ENCODE measurements at places on chromosomes 6 and 20.

DNA sequence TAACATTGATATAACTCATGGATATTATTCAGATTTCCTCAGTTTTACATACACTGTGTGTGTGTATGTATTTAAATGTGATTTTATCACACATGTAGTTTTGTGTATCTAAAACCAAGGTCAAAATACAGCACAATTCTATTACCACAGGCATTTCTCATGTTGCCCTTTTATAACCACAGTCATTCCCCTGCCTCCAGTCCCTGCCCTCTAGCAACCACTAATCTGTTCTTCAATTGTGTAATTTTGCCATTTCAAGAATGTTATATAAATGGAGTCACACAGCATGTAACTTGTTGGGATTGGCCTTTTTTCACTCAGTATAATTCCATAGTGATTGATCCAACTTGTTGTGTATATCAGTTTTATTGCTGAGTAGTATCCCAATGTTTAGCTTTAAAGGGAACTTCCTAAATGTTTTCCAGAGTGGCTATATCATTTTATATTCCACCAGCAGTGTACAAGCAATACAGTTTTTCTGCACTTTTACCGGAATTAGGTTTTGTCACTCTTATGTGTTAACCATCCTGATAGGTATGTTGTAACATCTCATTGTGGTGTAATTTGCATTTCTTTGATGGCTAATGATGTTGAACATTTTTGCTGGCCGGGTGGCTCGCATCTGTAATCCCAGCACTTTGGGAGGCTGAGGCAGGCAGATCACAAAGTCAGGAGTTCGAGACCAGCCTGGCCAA lies 338.2 kb downstream of the SOX4 start:
- no peak for DNase-seq

DNA sequence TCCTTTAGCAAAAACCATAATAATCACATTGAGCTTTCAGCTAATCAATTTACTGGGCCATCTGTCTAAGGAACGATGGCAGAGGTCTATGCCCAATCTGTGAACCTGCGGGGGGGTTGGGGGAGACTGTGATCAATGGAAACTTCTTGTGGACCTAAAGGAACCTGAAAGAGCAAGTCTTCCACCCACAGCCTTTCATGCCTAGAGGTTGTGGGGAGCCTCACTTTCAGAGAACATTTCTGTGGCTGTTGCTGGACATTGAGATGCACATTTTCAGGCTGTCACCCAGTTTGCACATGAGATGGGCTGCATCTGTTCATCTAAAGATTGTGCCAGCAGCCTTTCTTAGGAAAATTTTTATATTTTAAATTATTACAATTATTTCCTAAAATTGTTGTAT lies 310.0 kb upstream of the SPTLC3 start:
- DNase-seq: no peak

GRCh38 chr6:81844686-81845085 lies 92.2 kb upstream of the TENT5A start:
- no peak for DNase-seq

DNA sequence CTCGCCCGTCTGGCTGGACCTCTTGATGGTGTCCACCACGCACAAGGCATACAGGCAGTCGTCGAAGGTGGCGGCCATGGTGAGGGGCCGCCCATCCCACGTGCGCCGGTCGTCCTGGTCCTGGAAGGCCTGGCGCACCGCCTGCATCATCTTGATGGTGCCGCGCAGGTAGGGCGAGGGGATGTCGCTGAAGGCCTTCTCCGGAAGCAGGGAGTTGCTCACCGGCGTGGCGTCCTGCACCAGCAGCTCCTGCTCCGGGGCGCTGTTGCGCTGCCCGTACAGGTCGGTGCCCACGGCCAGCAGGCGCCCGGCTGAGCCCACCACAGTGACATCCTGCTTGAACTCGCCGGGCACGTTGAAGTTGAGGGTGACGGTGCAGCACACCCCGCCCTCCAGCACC lies 36.5 kb upstream of the TBC1D7 start:
- DNase-seq: no peak

GRCh38 chr6:30769853-30770524 lies 25.6 kb upstream of the IER3 start:
- DNase-seq: no peak

DNA sequence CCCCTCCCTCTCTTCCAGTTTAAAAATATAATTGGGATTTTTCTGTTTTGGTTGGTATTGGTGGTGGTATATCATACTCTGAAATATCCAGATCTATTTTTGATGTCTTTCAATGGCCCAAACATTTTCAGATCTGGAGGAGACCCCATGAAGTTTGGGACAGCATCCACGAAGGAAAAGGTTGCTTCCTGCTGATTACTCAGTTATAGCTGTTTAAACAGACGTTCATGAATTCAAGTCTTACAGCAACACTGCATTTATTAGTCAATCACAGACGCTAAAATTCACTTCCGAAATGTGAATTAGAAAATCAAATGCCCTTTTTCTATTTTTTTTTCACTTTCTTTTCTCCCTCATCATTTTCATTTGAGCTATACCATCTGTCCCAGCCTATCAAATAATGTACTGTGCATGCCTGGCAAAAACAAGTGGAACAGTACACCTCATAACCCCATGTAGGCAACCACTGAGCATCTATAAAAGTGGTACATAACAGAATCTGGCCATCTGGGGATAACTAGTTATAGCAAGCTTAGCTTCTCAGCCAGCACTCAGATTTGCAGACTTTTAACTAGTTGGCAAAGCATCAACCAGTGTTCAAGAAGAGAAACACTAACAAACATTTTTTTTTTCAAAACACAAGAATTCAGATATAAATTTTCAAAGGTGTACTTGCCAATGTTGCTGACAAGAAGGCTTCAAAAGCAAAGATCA lies 124.5 kb downstream of the HIVEP2 start:
- DNase-seq: no peak

DNA sequence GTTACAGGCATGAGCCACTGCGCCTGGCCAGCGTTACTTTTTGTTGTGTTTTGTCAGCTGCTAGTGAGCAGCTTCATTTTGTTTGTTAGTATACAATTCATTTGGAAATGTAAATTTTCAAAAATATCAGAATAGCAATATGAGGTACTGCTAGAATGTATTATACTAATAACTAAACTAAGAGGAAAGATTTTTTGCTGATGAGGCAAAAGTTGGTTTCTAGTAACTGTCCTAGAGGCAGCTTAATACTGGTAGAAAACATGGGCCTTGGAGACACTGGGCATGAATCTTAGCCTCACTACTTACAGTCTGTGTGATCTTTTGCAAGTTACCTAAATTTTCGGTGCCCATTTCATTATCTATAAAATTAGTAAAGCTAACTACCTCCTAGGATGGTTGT lies 24.1 kb downstream of the TTK start:
- DNase-seq: no peak

DNA sequence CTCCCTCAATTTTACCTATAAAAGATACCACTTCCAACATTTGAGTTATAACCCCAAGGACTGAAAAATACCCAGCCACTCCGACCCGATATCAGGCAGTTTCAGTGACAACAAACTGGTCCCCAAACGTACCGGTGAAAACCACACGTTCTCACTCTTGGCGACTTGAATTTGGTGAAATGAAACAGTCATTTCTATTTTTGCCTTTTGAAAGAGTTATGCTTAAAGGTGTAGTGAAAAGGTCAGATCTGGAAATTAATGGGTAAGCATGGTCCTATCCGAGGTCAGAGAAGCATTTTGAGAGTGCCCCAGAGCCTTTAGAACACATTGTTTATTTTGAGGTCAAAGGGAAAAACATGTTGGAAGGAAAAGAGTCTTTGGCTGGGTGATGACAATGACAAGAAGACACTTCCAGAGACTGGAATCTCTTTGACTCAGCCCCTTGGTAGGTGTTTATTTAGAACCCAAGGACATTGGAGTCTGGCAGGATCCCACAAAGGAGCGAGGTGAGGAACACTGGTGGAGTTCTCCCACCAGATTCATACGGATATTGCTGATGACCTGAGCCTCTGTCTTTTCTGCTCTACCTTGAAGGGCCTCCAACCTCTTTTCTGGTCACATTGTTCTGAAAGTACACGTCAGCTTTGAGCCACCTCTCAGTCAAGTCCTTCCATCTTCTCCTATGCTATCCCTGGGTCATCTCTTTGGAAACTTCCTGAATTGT lies 235.0 kb downstream of the GMPR start:
- DNase-seq: no peak

GRCh38 chr6:107444277-107444676 lies 15.1 kb downstream of the PDSS2 start:
- no peak for DNase-seq

DNA sequence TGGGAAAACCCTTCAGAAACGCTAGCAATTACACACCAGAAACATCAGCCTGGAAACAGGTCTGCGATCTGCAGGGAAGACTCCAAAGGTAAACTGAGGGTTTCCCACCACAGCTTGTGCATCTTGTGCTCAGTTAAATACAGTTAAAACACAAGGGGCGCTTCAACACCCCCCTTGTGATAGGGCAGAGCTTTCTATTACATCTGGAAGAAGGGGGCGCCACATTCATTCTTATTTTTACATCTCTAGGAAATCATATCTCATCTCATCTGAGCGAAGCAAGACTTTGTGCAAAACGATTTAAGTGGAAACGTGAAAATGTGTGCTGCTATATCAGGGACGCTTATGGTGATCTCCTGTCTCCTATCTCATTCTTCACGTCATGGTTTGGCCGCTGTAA lies 58.5 kb downstream of the PRND start:
- no peak for DNase-seq

DNA sequence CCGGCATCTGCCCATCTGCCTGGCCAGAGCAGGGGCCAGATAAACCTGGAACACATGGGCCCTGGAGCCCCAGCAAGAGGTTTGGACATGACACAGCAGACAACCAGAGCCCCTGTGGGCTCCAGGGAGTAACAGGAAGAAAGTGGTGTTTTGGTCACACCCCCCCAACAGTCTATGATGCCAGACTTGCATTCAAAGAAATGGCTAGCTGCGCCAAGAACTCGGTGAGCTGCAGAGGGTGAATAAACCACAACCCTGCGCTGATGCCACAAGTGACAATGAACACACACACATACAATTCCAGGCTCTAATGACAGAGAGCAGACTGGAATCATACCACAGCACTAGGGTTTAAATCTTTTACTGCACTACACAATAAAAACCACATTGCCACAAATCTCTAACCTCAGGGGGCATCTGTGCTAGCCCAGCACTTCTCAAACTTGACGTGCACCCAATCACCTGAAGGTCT lies 34.0 kb downstream of the TRERF1 start:
- no peak for DNase-seq

DNA sequence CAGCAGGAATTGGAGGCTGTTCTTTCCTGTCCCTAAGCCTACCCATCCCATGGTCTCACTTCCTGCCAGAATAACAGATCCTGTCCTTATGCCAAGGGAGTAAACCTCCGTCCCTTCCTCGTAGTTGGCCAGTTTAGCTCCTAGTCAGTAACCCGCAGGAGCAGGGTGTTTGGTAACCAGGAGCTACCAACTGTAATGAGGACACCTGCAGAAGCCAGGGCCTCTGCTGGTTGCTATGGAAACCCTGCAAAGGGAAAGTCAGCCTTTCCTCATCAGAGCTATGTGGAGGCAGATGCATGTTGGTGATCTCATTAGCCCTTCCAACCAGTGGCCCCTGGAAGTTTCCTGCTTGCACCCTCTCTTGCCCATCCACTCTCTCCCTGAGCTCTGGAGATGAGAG lies 368.2 kb upstream of the SULF2 start:
- DNase-seq: no peak

DNA sequence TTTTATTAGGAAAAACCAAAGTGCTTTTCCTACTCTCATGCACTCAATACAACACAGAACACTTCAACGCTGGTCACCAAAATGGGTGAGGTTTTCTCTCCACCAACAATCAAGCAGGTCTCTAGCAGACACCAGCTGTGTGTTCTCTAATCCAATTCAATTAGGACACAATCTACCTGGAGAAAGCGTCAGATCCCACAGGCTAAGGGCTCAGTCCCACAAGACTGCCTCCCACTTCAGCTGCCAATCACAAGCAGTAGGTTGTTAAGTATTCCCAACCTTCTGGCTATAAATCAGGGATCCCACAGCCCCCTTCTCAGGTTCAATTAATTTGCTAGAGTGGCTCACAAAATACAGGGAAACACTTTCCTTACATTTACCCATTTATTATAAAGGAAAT lies 47.7 kb downstream of the STMND1 start:
- DNase-seq: no peak

GRCh38 chr20:7723284-7723683 lies 217.0 kb downstream of the HAO1 start:
- no peak for DNase-seq

DNA sequence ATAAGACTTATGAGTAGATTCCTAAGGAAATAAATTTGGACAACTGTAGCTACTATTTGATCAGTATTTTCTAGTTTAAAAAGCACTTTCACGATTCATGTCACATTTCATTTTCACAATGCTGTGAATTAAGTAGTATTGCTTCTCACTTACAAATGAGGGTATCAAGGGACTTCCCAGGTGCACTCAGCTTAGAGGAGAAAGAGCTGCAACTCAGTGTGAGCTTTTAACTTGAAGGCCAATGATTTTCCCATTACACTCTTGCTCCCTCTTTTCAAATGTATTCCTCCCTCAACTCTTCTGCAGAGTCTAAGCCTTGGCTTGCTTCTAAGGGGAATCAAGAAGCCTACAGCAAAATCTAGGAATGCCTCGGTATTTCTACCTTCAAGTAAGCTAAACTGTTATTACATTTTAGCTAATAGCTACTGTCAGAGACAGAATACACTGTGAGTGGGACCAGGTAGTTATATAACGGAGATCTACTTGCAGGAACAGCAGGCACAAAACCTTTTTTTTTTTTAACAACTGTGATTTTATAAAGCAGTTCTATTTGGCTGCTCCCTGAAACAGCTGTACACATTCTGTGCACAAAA lies 339.0 kb downstream of the SYNE1 start:
- no peak for DNase-seq
